ENCODE measurements at places on chromosomes 1 and 21. TPM values are rescaled to one million over a fixed set of nuclear protein-coding genes. Genes with fewer than 3 reads are reported as not detected.

- DNase-seq, result no peak
Observed at GRCh38 chr1:159092036-159092760, 15.6 kb upstream of the AIM2 start.

KRTAP19-1 gene
- polyA plus RNA-seq, result not detected

DNA sequence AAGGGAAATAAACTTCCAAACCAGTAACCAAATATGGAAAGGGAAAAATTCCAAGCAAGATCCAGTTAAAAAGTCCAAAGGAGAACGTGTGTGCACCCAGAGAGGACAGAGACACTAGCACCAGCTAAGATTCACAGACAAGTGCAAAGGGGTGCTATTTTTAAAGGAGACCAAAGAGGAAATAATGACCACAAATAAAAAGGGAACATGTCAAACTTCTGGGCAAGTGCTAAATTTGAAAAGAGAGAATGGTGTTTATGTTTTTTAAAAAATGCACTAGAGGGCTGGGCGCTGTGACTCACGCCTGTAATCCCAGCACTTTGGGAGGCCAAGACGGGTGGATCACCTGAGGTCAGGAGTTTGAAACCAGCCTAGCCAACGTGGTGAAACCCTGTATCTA lies 8.6 kb downstream of the JAM2 start:
- no peak for DNase-seq

- no peak for DNase-seq
Observed at GRCh38 chr1:18513995-18514394, 33.3 kb downstream of the KLHDC7A start.

DNA sequence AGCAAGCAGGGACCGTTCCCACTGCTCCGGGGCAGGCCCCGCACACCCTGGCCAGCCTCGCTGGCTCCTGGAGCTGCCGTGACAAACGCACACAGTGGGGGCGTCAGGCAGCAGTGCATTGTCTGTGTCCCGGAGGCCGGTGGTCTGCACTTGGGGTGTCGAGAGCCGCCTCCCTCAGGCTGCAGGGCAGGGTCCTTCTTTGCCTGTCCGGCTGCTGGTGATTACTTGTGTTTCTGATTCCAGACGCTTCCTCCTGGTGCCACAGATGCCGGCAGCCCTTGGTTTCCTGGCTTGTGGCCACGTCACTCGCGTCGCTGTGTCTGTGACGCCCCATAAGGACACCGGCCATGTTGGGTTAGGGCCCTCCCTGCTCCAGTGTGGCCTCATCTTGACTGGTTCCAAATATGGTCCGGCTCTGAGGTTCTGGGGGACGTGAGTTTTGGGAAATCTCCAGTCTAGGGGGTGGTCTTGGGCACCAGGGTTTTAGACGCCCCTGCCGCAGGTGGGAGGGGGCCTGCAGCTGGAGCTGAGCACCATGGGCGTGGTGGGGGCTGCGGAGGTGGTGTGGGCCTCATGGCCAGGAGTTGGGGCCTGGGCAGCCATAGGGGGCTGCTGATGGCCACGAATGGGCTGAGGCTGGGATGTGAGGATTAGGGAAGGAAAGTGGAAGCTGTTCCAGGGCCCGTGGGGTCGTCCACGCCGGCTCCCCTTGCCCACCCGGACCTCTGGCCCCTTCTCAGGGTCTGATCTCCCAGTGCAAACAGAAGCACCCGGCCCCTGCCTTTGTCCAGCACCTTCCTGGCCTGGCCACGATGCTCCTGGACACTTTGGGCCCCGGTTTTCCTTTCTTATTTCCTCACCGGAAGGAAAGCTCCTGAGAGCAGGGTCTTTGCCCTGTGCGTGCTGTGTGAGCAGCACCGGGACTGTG lies 41.0 kb downstream of the SLX9 start:
- no peak for DNase-seq
